Stimulated activated CD8-positive, alpha-beta memory T cell treated with anti-CD3 and anti-CD28 coated beads, Interleukin-4, amount 100 ng/mL, for 4 hours (primary cell): ENCODE measurements at places on chromosomes 5 and 9.

- no peak for DNase-seq
These were observed 17.9 kb downstream of the TMEM245 start for GRCh38 chr9:109101810-109102209.

- no peak for DNase-seq
These were observed 40.4 kb downstream of the EXD3 start for GRCh38 chr9:137382444-137383080.

GRCh38 chr5:73325546-73325945, 123.0 kb downstream of the FOXD1 start:
- DNase-seq, result no peak

GRCh38 chr5:106921567-106921966, 749.2 kb downstream of the EFNA5 start:
- no peak for DNase-seq

GRCh38 chr9:131417264-131418142, 23.6 kb downstream of the PRRC2B start:
- DNase-seq, result no peak

- DNase-seq, result no peak
These were observed 94.0 kb downstream of the SPATA31D1 start for GRCh38 chr9:82082563-82082962.
